ENCODE measurements at places on chromosomes 2 and 18.

DNA sequence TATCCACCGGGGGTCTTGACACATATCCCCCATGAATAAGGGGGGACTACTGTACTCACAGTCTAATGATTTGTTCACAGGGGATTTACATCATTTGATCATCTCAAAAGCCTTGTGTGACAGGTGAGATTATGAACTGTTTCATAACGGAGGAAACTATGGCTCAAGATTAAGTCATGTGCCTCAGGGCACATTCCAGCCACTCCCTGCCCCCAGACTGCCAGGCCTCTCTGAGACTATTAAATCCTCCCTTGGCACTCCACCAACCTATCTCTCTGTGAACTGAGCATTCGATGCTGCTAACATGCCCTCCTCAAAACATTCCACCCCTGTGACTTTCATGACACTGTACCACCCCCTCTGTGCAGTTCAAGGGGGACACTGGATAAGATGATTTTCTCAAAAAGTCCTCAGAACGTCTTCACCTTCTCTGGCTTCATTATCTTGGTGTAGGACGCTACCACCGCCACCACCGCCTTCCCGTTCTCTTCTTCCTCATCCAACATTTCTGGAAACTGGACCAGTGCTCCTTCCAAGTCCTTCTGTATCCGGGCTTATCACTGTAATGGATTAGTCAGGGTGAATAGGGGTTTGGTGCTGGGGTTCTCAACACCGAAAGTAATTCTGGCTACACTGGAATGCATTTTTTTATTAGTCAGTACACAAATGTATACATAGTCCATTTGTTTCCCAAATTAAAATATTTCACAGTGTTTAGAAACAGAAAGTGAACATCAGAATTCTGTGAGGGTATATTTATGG is 169.6 kb downstream of the KCNS3 start:
- DNase-seq = no peak
- H3K4me1 ChIP-seq = no peaks in the 10 kb centered on the region
- no peak overlapping the region for H3K27ac ChIP-seq
- peaks cover 15% of the 10 kb centered on the region for H3K27me3 ChIP-seq
- H3K36me3 ChIP-seq = no peaks in the 10 kb centered on the region
- H3K4me3 ChIP-seq = no peak overlapping the region

DNA sequence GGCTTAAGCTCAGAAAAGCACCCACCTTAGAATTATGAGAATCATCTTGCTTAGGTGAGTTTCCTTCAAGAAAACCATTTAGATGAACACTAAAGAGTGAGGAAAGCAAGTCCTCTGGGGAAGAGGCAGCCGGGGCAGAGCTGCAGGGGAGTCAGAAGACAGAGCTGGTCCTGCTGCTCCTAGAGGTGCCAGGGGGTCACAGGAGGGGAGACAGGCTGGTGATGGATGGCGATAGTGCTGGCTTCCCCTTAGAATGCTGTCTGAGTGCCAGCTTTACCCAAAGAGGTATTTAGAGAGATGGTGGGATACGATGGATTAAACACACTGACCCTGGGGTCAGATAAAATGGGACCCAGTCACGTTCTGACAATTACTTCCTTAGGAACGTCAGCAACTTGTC is 269.4 kb downstream of the TDRD15 start:
- peaks cover 32% of the 10 kb centered on the region for H3K4me1 ChIP-seq
- no peaks in the 10 kb centered on the region for H3K36me3 ChIP-seq
- peak overlapping the region; percentile 80 for H3K27ac ChIP-seq
- peaks cover 17% of the 10 kb centered on the region for H3K27me3 ChIP-seq
- H3K4me3 ChIP-seq = no peak overlapping the region

DNA sequence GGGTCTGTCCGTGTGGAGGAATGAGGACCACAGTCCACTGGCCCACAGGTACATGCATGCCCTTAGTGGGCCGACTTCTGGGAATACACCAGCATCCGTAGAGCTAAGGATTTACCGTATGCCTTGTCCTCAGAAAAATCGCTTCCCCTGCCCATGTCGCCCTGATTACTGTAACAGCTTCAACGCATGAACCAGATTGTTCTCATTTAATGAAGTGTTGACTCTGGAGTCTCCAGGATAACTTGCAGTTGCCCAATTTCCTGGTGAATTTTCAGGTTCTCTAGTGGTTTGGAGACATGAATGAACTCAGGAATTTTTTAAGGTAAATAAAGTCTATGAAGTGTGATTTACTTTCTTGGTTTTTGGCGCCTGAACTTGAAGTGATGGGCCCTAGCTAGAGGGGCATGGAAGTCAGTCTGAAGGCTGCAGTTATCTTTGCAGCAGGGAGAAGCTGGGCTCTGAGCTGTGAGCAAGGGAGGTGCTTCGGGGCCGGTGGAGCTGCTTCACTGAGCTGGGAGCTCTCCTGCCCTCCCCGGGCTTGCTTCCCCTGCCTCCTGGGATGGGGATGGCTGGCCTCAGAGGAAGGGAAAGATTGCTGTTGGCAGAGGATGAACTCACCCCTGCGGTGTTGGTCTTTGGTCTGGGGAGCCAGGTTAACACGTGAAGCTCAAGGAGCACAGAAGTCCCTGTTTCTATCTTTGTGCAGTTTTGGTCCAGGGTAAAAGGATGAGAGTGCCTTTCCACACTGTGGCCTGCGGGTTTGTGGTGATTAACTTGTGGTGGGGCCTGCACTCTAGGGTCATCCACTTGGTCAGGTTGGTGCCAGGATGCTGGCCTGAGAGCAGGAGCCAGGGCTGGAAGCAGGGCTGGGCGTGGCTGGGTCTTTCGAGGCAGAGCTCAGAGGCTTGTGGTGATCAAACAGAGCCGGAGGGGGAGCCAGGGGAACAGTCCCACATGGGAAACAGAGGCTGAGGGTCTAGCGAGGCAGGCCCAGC is 28.1 kb downstream of the TCF7L1 start:
- H3K4me3 ChIP-seq = peak overlapping the region; percentile 41
- peaks cover 15% of the 10 kb centered on the region for H3K36me3 ChIP-seq
- peaks cover 86% of the 10 kb centered on the region for H3K4me1 ChIP-seq
- peaks cover 4% of the 10 kb centered on the region for H3K27me3 ChIP-seq

- H3K36me3 ChIP-seq = peaks cover 32% of the 10 kb centered on the region
- no peak overlapping the region for H3K27ac ChIP-seq
- no peak for DNase-seq
- H3K27me3 ChIP-seq = no peaks in the 10 kb centered on the region
Measured at GRCh38 chr2:63424329-63425078, 163.8 kb downstream of the WDPCP start.

- peaks cover 10% of the 10 kb centered on the region for H3K4me1 ChIP-seq
- H3K4me3 ChIP-seq = no peak overlapping the region
- peaks cover 3% of the 10 kb centered on the region for H3K27me3 ChIP-seq
- DNase-seq = no peak
Measured at GRCh38 chr2:44740678-44741077, 200.8 kb upstream of the SIX3 start.

- no peak for DNase-seq
- H3K4me3 ChIP-seq = no peak overlapping the region
- no peaks in the 10 kb centered on the region for H3K36me3 ChIP-seq
- H3K27ac ChIP-seq = no peak overlapping the region
Measured at GRCh38 chr2:11044201-11044600, 111.1 kb upstream of the SLC66A3 start.

GRCh38 chr2:119679526-119679837 is 481 bp downstream of the TMEM177 start:
- H3K27ac ChIP-seq = no peak overlapping the region
- peaks cover 53% of the 10 kb centered on the region for H3K4me1 ChIP-seq
- H3K4me3 ChIP-seq = peak overlapping the region; percentile 87

DNA sequence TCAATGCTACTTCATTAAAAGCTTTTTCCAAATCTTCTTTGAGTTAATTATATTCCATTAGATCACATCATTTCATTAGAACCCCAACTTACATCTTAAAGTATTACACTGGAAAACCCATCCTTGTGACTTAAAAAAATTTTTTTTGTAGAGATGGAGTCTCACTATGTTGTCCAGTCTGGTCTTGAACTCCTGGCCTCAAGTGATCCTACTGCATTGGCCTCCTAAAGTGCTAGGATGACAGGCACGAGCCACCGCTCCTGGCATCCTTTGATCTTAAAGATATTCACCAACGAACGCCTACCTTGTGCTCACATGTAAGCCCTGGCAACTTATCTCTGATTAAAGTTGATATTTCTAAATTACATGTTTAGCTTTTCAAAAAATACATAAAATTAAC is 6.7 kb downstream of the LAPTM4A start:
- H3K4me1 ChIP-seq = peaks cover 35% of the 10 kb centered on the region
- H3K36me3 ChIP-seq = peaks cover 45% of the 10 kb centered on the region
- no peak overlapping the region for H3K4me3 ChIP-seq
- DNase-seq = no peak

- H3K27me3 ChIP-seq = no peaks in the 10 kb centered on the region
- no peak overlapping the region for H3K4me3 ChIP-seq
- peaks cover 31% of the 10 kb centered on the region for H3K4me1 ChIP-seq
- no peak overlapping the region for H3K27ac ChIP-seq
- no peak for DNase-seq
- peaks cover 9% of the 10 kb centered on the region for H3K36me3 ChIP-seq
Measured at GRCh38 chr2:217069263-217070042, 209.6 kb upstream of the TNP1 start.

DNA sequence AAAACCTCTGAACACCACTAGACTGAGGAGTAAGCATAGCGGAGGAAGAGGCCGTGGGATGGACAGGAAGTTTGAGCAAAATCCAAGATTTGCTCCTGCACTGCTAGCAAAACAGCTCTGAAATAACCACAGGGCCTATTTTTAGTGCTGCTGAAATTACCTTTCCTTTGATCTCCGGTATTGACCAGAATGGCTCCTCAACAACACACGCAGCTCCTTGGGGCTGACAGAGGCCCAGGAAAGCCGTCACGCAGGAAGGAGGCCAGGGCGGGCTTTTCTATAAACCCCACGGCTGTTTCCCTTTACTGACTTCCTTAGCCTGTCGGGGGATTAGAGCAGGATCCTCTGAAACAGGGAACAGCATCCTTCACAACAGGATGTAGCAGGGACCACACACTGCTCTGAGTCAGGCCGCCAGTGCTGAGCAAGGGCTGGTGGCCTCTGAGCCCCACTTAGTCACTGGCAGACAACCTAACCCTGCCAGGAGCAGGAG is 80.8 kb upstream of the LCLAT1 start:
- no peaks in the 10 kb centered on the region for H3K36me3 ChIP-seq
- H3K4me1 ChIP-seq = peaks cover 19% of the 10 kb centered on the region
- H3K4me3 ChIP-seq = no peak overlapping the region
- peaks cover 2% of the 10 kb centered on the region for H3K27me3 ChIP-seq
- no peak overlapping the region for H3K27ac ChIP-seq

DNA sequence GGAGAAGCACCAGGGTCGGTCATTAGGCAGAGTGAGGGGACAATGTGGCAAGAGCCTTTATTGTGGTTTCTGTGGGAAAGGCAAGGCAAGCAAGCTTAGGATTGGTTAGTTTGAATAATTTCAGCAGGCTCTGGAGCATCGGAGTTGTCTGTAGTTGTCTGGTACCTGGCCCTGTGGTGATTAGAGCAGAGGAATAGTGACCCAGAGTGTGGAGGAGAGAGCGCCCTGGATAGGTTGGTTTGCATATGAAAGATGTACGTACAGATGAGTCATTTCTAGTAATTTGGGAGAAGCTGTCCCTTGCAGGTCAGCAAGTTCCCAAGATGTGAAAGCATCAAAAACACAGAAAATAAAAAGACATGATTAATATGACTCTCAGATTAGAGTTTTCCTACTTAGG is 383.1 kb upstream of the MEX3C start:
- no peak overlapping the region for H3K27ac ChIP-seq
- no peak for DNase-seq
- H3K27me3 ChIP-seq = peaks cover 8% of the 10 kb centered on the region
- H3K4me3 ChIP-seq = no peak overlapping the region

DNA sequence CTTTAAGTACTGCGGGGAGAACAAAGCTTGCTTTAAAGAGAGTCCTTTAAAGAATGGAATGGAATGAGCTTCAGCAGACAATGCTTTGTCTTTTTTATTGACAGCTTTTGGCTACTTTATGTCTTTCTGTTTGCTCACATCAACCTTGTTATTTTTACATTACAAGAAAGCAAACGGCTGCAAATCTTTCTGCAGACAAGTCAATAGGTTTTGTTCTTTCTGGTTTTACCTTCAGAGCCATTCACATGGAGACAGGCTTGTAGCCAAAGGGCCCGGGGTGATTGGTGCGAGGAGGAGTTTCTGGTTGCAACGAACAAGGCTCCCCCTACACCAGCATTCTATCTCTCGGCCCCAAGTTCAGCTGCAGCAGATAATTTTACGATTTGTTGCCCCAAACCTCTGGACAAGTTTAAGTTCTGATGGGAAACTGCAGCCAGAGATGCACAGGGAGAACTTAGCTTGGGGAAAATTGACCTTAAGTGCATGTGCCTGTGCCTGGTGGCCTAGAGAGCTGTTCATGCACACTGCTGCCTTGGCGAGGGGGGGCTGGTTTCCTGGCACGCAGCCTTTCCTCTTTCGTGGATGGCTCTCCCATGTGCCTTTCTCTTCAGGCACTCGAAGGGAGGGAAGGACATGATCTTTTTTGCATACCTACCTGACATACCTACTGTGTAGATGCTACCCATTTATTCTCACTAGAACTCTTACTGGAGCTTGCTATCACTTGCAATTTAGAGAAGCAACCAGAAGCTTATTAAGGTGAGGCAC is 543.2 kb downstream of the DCDC2C start:
- peaks cover 12% of the 10 kb centered on the region for H3K4me1 ChIP-seq
- H3K36me3 ChIP-seq = no peaks in the 10 kb centered on the region
- no peak for DNase-seq

GRCh38 chr2:191582355-191582754 is 95.6 kb upstream of the NABP1 start:
- H3K36me3 ChIP-seq = no peaks in the 10 kb centered on the region

DNA sequence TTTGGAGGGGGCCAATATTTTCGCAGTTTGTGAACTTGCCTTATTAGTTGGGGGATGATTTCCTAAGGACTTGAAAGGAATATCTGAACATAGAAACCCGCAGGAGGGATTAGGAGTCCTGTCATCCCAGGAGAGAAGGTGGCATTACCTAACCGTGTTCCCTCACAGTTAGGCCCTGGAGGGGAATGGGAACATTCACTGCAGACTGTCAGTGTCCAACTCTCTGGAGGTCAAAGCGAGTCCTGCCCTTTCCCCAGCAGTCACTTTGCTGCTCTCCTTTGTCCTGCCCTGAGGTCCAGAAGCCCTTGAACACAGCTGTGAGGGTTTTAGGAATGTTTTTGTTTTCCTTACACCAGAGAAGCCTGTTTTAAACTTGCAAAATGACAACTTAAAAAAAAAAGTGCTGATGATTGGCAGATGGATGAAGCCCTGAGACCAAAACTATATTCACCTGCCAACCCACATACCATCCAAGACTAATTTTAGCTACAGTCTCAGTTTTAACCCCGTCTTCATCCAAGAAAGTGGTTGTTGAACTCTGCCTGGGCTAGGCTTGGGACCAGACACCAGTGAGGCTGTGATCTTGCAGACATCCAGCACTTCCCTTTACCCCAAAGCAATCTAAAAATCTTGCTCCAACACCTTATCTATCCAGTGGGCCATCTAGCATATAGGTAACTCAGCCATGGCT is 90.5 kb upstream of the MEX3C start:
- H3K36me3 ChIP-seq = no peaks in the 10 kb centered on the region
- no peaks in the 10 kb centered on the region for H3K4me1 ChIP-seq
- H3K27ac ChIP-seq = no peak overlapping the region
- no peak overlapping the region for H3K4me3 ChIP-seq
- peaks cover 8% of the 10 kb centered on the region for H3K27me3 ChIP-seq

GRCh38 chr2:148552675-148553331 is 91.7 kb upstream of the EPC2 start:
- no peak overlapping the region for H3K27ac ChIP-seq
- DNase-seq = no peak
- H3K27me3 ChIP-seq = no peaks in the 10 kb centered on the region
- no peaks in the 10 kb centered on the region for H3K4me1 ChIP-seq

GRCh38 chr2:218028562-218029348 is 26.0 kb upstream of the TNS1 start:
- peaks cover 31% of the 10 kb centered on the region for H3K4me1 ChIP-seq
- H3K27me3 ChIP-seq = peaks cover 19% of the 10 kb centered on the region
- no peaks in the 10 kb centered on the region for H3K36me3 ChIP-seq
- no peak overlapping the region for H3K27ac ChIP-seq
- no peak for DNase-seq
- no peak overlapping the region for H3K4me3 ChIP-seq
